ENCODE measurements at places on chromosomes 5 and 9. TPM values are rescaled to one million over a fixed set of nuclear protein-coding genes. Genes with fewer than 3 reads are reported as not detected.

GRCh38 chr5:179420476-179420875 is 75.2 kb upstream of the ADAMTS2 start:
- DNase-seq, result no peak

- no peak for DNase-seq
These were observed 413.2 kb upstream of the ACTBL2 start for GRCh38 chr5:57895766-57896165.

DNA sequence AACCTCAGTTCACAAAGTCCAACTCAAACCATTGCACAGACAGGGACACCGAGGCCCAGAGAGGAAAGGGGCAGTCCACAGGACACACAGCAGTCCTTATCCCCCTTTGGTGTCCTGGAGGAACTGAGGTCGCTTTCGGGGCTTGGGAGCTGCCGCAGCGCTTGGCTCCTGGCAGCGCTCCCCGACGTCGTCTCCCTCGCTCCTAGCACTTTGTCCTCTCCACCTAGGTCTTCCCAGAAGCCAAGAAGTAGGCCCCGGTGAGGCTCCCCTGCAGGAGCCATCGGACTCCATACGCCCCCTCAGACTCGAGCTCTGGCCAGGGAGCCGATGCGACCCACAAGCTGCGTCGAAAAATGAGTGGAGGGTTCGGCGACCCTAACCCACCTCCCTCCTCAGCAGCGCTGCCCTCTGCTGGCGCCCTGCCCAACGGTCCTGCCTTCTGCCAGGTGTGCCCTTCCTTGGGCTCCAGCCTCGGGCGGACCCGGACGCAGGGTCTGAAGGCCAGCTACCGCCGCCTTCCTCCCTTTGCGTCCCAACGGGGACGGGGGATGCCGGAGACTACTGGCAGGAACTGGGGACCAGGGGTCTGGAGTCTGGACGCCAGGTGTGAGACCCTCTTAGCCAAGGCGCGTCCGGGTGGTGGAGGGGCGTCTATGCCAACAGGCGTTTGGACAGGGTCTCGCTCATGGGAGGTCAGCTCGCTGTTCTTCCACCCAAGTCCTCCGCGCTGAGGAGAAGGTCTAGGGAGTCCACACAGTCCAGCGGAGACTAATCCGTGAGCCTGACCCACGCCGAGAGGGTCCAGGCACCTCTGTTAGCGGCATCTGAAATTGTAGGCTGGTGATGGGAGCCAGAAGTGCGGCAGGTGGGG is 2.1 kb upstream of the PRDM12 start:
- no peak for DNase-seq

FBP1 gene
- total RNA-seq, result 0.64 TPM

LHX3 gene
- total RNA-seq, result not detected

SIT1 gene
- total RNA-seq, result not detected

LMX1B gene
- total RNA-seq, result under 0.01 TPM
